Neural progenitor cell (in vitro differentiated cells): ENCODE measurements at places on chromosomes 3 and 15.

- no peak for DNase-seq
Measured at GRCh38 chr3:177557548-177557947, 360.3 kb upstream of the TBL1XR1 start.

- DNase-seq, result no peak
Measured at GRCh38 chr15:70109978-70110377, 12.3 kb upstream of the TLE3 start.

GRCh38 chr3:135147657-135148056, 352.6 kb downstream of the EPHB1 start:
- DNase-seq, result no peak

DNA sequence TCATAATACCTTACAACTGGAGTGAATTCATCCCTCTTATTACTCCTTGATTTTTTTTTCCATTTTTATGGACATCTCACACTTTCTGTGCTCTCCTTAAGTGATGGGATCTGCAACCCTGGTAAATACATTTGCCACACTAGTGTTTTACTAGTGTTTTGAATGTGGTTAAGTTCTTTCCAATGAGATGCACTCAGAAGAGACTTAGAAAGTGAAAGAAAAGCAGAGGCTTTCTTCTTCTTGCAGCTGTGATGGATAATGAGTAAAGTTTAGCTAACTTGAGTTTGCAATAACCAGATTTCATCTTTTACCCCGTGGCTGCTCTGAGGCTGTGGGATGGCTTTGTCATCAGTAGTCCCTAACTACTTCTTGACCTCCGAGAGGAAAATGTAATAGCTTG, 1248.4 kb downstream of the NSUN3 start:
- DNase-seq, result no peak

GRCh38 chr3:177201700-177202397, 4.6 kb upstream of the TBL1XR1 start:
- no peak for DNase-seq

GRCh38 chr3:57397175-57398026, 104.9 kb upstream of the ASB14 start:
- DNase-seq, result peak; percentile 59

GRCh38 chr3:56144805-56145204, 323.5 kb downstream of the ERC2 start:
- no peak for DNase-seq

DNA sequence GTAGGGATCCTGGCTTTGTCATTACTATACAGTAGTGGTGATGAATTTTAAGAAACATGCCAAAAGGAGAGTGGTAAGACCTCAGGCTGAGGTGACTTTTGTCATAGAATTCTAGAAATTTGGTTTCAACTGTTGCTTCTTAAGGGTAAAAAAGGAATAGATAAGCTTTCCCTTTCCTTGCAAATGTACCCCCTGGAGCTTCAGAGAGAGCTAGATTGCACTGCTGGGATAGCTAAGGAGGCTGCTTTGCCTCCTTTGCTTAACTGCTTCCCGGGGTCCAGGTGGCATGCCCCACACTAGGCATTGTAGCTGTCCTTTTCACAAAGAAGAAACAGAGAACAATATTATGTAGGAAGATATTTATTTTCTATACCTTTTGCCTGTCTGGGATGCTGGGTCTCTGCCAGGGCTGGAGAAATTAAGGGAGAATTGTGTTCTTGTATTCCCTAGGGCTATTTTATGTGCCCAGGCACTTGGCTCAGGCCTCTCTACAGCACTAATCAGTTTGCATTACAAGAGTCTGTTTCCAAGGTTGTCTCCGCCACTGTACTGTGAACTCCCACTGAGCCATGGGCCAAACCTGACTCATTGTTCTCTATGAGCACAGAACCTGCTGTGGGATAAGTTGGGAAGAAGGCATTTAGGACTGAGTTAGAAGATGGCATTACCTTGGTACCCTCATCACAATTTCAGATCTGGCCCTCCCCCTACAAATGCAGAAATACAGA, 460.0 kb downstream of the PDCD6IP start:
- no peak for DNase-seq

- DNase-seq, result no peak
Measured at GRCh38 chr3:27865731-27866130, 143.6 kb upstream of the EOMES start.

DNA sequence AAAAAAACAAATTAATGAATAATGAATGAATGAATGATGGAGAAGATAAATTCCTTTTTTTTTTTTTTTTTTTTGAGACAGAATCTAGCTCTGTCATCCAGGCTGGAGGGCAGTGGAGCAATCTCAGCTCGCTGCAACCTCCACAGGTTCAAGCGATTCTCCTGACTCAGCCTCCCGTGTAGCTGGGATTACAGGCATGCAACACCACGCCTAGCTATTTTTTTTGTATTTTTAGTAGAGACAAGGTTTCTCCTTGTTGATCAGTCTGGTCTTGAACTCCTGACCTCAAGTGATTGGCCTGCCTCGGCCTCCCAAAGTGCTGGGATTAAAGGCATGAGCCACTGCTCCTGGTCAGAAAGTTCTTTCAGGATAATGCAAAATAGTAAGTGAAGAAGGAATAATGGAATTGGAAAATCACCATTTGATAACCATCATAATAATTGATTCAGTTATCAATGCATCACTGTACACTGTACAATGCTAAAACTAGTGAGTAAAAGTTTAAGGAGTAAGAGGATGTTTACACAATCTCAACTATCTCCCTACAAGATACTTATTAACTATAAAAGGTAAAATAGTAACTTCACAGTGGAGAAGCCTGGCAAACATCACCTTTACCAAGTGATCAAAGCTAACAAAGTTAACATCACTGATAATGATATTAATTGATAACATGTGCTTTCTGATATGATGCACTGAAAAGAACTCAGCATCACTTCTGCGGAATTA, 12.3 kb upstream of the INO80 start:
- DNase-seq, result no peak
